Right lobe of liver (tissue), 6 donors: ENCODE measurements at places on chromosomes 13 and 19. TPM values are rescaled to one million over a fixed set of nuclear protein-coding genes. Genes with fewer than 3 reads are reported as not detected.

Gene POU2F2
- total RNA-seq, result 0.50 TPM

DNA sequence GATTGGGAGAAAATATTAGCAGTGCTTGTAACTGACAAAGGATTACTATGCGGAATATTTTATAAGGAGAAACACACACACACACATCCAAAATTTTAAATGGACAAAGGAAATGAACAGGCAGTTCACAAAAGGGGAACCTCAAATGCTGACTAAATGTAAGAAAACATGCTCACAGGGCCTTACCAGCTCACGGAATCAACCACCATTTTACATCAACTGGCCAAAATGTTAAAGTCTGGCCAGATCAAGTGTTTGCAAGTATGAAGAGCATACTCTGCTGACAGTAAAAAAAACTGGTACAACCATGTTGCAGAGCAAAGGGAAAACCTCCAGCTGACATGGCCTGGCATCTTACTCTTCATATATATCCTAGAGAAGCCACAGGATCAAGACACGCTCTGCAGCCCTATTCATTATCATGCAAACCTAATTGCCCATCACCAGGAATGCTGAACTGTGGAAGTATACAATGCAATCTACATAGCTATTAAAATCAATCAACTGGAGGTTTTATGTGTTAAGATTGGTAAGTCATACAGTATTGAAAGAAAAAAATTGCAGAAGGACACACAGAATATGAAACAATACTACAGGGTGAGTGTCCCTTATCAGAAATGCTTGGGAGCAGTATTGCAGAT is 124.4 kb downstream of the RNF17 start:
- DNase-seq, result no peak
- no peaks in the 10 kb centered on the region for H3K36me3 ChIP-seq
- no peak overlapping the region for H3K4me3 ChIP-seq
- H3K27ac ChIP-seq, result no peak overlapping the region
- H3K27me3 ChIP-seq, result no peaks in the 10 kb centered on the region

- no peaks in the 10 kb centered on the region for H3K36me3 ChIP-seq
- H3K27me3 ChIP-seq, result no peaks in the 10 kb centered on the region
- no peaks in the 10 kb centered on the region for H3K4me1 ChIP-seq
- no peak for DNase-seq
Measured at GRCh38 chr13:73358606-73359095, 299.8 kb downstream of the KLF5 start.

GRCh38 chr13:113734826-113735125 is 24.2 kb upstream of the TMEM255B start:
- DNase-seq, result no peak
- H3K36me3 ChIP-seq, result no peaks in the 10 kb centered on the region
- H3K27ac ChIP-seq, result no peak overlapping the region
- H3K27me3 ChIP-seq, result no peaks in the 10 kb centered on the region

DNA sequence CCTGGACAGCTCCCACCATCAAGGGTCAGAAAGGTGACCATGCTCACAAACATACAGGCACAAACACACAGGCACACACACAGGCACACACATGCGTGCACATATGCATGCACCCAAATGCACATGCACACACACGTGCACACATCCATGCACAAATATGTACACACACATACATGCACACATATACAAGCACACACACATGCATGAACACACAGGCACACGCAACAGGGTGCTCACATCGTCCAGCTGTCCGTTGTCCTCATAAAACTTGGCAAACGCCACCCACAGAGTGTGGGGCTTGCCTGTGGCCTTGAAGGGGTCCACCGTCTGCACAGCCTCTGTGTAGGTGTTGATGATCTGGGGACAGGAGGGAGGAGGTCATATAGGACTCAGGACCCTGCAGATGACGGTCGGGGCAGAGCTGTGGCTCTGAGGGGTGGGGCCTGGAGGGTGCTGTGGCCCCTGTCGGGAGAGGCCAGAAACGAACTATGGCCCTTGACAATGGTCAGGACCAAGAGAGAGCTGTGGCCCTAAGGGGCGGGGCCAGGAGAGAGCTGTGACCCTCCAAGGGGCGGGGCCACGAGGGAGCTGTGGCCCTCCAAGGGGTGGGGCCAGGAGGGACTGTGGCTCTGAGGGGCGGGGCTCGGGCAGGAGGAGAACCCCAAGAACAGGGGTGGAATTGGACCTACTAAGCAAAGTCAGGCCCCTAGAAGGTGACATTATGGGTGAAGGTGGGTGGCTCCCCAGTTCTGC is 6.2 kb downstream of the XAB2 start:
- no peak overlapping the region for H3K27ac ChIP-seq
- H3K4me1 ChIP-seq, result no peaks in the 10 kb centered on the region
- peaks cover 51% of the 10 kb centered on the region for H3K36me3 ChIP-seq
- H3K4me3 ChIP-seq, result no peak overlapping the region

DNA sequence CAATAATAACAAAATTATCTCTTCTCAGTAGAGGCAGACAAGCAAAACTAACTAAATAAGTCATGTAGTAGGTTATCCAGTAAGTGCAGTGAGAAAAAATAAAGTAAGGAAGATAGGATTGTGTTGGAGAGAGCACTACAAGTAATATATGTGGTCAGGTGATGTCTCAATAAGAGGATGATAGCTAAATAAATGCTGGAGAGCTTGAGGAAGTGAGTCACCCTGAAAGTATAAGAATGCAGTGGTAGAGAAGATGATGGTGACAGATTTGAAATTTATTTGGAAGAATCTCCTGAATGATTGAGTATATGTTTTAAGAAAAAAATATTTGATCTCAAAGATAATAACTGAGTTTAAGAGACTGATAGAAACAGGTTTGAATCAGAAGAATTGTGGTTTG is 152.2 kb upstream of the PRR20A start:
- no peak overlapping the region for H3K4me3 ChIP-seq
- no peaks in the 10 kb centered on the region for H3K27me3 ChIP-seq
- no peak for DNase-seq
- no peak overlapping the region for H3K27ac ChIP-seq
- H3K36me3 ChIP-seq, result no peaks in the 10 kb centered on the region

- no peak overlapping the region for H3K4me3 ChIP-seq
- no peak overlapping the region for H3K27ac ChIP-seq
- DNase-seq, result no peak
- H3K4me1 ChIP-seq, result no peaks in the 10 kb centered on the region
- no peaks in the 10 kb centered on the region for H3K27me3 ChIP-seq
- H3K36me3 ChIP-seq, result no peaks in the 10 kb centered on the region
Measured at GRCh38 chr13:74530011-74530410, 395.8 kb upstream of the KLF12 start.

Gene SOX21
- not detected for total RNA-seq

DNA sequence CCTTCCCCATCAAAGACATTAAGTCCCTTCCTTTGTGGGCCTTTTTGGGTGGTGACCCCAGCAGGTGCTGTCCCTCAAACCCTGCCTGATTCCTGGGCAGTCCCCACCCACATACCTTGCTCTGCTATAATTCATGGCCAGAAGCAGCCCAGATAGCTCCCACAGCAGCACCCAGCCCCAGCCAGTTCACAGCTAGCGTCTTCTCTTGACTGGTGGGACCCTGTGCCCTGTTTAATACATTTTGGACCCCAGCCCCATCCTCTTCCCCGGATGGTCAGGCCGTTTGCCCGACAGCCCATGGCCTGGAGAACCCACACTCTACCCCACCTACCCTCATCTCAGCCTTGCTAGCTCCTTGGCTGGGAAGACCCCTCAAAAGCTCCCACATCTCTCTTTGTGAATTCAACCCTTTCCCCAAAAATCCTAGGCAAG is 2.1 kb downstream of the CCDC106 start:
- no peaks in the 10 kb centered on the region for H3K36me3 ChIP-seq
- H3K27ac ChIP-seq, result no peak overlapping the region
- DNase-seq, result no peak
- H3K27me3 ChIP-seq, result no peaks in the 10 kb centered on the region

GRCh38 chr13:60398907-60399589 is 2.0 kb downstream of the TDRD3 start:
- H3K4me1 ChIP-seq, result peaks cover 8% of the 10 kb centered on the region
- no peaks in the 10 kb centered on the region for H3K36me3 ChIP-seq

- no peak for DNase-seq
- no peak overlapping the region for H3K4me3 ChIP-seq
- H3K27ac ChIP-seq, result no peak overlapping the region
Measured at GRCh38 chr19:1765232-1765903, 12.1 kb downstream of the ONECUT3 start.

GRCh38 chr19:12843999-12844732 is 5.9 kb downstream of the MAST1 start:
- H3K27ac ChIP-seq, result no peak overlapping the region
- H3K4me3 ChIP-seq, result no peak overlapping the region
- H3K27me3 ChIP-seq, result peaks cover 12% of the 10 kb centered on the region
- DNase-seq, result no peak
- no peaks in the 10 kb centered on the region for H3K36me3 ChIP-seq

DNA sequence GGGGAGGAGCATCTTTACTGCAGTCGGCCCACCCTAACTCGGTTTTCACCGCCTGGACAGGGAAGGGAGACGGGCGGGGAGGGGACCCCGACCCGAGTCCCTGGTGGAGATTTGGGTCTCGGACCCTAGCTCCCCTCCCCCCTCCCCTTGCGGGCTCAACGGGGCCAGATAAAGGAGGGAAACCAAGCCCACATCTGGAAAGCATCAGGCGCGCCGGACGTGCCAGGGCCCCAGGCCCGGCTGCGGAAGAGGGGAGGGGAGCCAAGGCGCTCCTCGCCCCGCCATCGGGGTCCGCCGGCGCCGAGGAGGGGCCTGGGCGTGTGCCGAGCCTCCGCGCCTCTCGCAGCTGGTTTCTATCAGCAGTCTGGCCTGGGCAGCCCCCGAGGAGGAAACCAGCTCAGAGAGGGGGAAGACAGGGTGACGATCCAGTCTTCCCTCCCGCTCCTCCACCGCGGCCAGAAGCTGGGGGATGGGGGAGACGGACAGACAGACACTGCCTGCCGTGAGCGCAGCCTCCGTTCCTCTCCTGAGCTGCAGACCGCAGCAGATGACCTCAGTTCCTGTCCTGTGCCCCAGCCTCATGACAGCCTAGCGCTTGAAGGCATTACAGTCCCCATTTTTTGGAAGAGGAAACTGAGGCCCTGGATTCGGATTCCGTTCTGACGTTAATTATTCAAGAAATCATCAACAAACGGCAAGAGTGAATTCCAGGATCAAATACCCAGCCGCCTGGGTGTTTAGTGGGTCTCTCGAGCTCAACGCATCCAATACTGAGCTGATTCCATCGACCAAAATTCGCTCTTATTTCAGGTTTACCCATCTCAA is 3.6 kb upstream of the GNG8 start:
- peak overlapping the region; percentile 4 for H3K27ac ChIP-seq
- peaks cover 13% of the 10 kb centered on the region for H3K27me3 ChIP-seq
- DNase-seq, result no peak

DNA sequence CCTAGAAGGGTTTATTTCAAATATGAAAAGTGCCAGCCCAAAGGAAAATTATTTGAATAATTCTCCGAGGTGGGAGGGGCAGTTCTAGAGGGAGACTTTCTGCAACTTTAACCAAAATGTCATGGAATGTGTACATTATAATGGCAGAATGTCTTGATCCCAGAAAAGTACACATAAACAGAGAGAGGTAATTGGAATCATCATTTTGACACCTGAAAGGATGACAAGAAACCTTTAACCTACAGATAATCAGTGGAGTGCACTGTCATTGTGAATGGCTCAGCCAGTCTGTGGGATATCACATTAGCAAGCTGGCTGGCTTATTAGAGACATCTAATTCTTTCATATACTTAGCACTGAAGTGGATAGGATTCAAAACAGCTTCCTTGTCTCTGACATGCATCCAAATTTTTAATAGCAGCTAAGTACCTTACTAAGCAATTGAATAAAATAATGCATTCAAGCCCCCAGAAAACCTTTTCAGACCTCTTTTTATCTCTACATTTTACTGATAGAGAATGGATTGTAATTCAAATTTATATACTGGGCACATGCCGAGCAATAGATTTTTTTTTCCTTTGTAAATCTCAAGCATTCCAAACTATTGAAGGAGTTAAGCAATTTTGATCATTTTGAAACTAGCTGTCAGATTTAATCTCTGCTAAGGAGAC is 468.6 kb downstream of the COG6 start:
- H3K27me3 ChIP-seq, result no peaks in the 10 kb centered on the region
- no peak for DNase-seq

GRCh38 chr13:66659701-66660467 is 570.3 kb downstream of the PCDH9 start:
- no peak overlapping the region for H3K4me3 ChIP-seq
- H3K36me3 ChIP-seq, result no peaks in the 10 kb centered on the region
- H3K27ac ChIP-seq, result no peak overlapping the region
- no peaks in the 10 kb centered on the region for H3K4me1 ChIP-seq
- no peak for DNase-seq
- H3K27me3 ChIP-seq, result no peaks in the 10 kb centered on the region

DNA sequence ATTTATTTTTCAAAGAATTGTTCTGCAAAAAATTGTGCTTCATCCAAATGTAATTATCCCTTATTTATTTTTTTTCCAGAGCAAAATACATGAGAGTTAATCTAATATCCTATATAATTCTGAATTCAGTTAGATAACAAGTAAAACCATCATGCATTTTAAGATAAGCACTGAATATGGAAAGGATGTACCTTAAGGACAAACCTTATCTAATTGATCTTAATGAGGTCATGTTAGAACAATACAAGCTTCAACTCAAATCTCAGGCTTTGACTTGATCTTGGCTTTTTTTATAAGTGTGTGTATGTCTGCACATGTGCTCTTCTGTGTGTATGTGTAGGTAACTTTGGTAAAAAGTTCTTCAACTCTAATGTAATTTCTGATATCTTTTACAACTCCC is 1828.8 kb downstream of the PCDH9 start:
- no peaks in the 10 kb centered on the region for H3K4me1 ChIP-seq
- DNase-seq, result no peak
- no peaks in the 10 kb centered on the region for H3K27me3 ChIP-seq
- H3K27ac ChIP-seq, result no peak overlapping the region
- H3K36me3 ChIP-seq, result no peaks in the 10 kb centered on the region
